ENCODE measurements at places on chromosomes 2 and 18.

DNA sequence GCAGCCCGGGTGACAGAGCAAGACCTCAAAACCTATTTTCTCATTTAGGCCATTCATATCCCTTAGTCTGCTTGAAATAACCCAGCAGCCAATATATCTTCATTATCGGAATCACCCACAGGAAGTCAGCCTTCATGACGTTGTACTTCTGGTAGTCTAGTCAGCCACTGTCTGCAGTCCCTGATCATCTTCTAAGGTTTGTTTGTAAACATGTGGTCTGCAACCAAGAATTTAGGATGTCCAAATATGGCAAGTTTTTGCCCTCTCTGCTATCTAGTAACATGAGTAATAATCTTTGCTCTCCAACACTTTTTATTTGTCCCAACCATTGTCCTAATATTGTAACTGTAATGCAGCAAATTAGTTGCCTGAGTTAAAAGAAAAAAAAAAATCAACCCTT, 92.5 kb downstream of the PRPF40A start:
- DNase-seq, result no peak

DNA sequence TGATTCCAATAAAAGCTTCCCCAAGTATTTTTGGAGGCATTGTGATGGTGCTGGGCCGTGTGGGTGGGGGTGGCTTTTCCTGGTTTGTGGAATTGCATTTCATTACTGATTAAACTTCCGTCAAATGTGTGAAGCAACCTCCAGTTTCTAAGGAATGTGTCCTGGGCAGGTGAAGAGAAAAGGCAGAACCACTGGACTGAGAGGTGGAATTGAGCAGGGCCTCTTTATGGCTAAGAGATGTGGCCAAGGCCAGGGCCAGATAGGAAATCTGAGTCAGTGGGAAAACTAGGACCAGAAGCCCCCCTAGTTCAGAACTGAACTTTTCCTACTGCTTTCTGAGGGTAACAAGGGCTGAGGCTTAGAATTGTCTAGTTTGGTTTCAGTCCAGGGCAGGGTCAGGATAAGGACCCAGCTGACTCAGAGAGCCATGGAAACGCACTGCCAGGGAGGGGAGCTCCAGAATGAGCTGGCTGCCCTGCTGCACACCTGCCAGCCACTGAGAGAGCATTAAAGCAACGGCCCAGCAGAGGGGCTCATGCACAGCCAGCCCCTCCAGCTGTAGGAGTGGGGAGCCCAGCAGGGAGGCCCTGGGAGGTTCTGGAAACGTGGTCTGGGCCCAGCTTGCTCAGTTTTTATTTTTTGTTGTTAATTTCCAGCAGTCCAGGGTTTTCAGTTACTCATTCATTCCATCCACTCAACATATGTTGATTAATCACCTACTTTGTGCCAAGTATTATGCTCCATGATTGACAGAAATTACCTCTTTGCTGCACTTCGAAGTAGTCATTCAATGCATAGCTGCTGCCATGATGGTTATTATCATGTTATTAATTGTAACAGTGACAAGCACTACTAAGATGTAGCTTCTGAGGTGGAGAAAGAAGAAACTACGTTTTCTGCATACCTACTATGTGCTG, 156.1 kb downstream of the MSH2 start:
- DNase-seq, result no peak

DNA sequence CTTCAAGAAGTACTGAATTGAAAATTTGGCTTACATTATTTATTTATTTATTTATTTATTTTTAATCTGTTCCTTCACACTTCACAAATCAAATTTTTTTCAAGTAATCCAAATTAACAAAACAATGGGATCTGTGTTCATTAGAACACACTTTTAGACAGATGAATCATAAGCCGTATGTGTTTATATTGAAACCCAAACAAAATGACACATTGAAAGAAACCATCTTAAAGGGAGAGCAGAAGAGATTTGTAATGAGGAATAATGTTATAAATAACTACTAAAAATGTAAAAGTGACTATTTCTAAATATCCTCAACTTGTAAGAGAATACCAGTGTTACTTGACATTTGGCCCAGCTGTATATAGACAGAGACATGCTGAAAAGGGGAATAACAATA, 991.0 kb upstream of the CHAC2 start:
- no peak for DNase-seq

GRCh38 chr2:95261602-95262001, 12.6 kb upstream of the PROM2 start:
- no peak for DNase-seq

GRCh38 chr2:214902286-214902685, 92.8 kb upstream of the BARD1 start:
- no peak for DNase-seq

DNA sequence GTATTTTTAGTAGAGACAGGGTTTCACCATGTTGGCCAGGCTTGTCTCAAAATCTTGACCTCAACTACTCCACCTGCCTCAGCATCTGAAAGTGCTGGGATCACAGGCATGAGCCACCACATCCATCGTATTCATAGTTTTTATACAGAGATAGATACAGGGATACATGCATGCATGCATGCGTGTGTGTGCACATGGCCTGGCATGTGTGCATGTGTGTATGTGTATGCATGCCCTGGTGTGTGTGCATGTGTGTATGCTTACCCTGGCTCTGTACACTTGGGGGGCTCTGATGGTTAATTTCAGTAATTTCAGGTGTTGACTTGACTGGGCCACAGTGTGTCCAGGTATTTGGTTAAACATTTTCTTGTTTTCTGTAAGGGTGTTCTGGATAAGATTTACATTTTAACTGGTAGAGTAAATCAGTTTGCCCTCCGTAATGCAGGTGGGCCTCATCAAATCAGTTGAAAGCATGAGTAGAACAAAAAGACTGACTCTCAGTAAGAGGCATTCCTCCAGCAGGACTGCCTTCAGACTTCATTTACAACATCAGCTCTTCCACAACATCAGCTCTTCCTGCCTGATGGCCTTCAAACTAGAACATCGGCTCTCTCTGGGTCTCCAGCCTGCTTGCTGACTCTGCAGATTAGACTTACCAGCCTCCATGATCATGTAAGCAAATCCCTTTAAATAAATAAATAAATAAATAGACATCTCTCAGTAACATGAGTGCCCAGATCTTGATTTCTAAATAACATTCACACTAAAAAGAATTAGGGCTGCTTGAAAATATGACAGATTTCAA, 30.8 kb downstream of the SESTD1 start:
- DNase-seq, result no peak

GRCh38 chr2:69095305-69095704, 82.3 kb downstream of the ANTXR1 start:
- peak; percentile 51 for DNase-seq

DNA sequence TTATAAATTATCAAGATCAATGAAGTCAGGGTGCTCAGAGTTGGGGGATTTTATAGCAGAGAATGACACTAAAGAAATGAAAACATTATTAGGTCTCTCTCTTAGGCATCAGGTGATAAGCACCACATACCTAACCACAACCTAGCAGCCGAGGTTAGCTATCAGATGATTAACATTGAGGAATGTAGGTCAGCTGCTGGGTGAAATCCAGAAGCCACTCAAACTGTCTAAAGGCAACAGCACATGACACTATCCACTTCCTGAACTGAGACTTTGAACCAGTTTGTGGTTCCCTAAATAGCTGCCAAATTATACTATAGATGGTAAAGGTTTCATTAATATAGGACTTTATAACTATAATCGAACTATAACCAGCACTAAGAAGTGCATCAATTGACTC, 4.7 kb downstream of the EPG5 start:
- DNase-seq, result no peak

DNA sequence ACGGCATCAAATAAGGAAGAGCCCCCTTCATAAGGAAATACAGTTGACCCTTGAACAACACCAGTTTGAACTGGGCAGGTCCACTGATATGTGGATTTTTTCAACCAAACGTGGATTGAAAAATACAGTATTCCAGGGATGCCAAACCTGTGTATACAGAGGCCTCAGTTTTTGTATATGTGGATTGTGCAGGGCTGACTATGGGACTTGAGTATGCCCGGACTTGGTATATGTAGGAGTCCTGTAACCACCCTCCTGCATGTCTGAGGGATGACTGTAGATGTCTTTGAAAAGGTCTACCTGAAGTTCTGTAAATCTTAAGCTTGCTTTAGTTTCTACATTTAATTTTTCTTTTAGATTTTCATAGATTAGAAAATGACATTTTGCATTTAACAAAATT, 50.0 kb downstream of the EML4 start:
- DNase-seq, result no peak

DNA sequence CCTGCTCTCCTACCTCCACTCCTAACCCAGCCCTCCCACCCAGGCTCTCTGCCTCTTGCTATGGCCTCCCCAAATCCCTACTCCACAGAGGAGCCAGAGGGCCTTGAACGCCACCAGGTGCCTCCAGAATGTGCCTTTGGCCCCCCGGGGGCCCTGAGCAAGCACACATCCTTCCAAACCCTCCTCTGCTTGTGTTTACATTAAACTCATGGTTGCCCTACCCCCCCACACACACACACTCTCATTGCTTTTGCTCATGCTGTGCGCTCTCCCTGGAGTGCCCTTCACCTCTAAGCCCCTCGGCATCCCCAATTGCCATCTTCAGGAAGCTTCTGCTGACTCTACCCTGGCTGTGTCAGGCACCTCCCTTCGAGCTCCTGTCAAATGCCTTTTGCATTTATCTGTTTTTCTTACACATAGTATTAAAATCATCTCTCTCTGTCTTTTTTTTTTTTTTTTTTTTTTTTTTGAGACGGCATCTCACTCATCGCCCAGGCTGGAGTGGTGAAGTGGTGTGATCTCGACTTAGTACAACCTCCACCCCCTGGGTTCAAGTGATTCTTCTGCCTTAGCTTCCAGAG, 16.3 kb upstream of the TET3 start:
- no peak for DNase-seq

- DNase-seq, result no peak
These were observed 25.2 kb downstream of the TMEM18 start for GRCh38 chr2:651951-652373.

GRCh38 chr2:38509314-38509946, 93.3 kb downstream of the HNRNPLL start:
- no peak for DNase-seq

DNA sequence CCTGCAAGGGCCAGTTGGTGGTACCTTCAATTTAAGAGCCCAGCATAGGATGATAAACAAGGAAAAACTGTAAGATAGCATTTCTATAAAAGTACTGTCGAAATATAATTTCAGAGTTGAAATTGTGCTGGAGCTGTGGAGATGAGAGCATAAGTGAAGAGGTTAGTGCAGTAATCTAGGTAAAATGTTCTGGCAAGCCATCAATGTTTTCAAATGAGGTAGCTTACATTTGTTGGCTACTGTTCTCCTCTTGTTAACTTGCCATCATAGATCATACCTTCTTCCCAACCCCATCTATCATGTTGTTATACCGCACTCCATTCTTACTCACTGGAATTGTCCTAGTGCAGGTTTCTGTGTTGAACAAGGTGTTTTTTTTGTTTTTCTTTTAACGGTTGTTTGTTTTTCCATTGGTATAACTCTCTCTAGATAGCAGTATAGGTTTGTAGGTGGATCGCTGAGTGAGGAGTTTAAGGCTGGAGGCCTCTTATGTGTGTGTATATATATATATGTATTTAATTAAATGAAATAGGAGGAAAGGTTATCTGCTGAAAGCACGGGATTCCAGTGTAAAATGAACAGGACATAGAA, 40.5 kb downstream of the EHBP1 start:
- DNase-seq, result no peak

DNA sequence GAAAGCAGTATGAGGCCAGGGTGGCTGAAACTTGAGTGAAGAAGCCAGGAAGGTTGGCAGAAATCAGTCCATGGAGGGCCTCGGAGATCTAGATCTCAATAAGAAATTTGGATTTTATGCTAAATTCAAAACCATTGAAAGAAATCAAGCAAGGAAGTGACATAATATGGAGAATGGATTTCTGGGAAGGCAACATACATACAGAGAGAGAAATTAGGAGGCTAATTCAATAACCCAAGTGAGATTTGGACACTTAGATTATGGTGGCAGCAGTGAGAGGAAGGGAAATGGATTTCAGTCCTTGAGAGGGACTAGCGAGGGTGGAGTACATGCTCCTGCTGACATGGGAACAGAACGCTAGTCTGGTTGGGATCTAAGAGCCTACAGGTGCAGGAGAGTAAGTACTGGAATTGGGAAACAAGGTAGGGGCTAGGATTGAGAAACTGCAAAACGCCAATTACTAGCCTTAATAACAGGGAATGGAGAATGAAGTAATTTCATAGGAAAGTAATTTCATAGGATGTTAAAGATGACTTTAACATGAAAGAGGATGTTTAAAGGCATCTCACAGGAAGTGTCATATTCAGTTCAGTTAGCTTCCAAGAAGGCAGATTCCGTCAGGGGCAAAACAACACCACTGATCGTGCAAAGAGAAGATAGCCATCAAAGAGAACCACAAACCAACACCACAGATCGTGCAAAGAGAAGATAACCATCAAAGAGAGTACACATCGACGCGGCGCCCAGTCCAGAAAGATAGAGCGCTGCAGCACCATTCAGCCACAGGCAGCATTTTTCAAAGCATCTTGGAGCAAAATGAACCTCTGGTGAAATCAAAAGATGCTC, 27.2 kb downstream of the CDKL4 start:
- no peak for DNase-seq

Measured in left hindlimb (tissue), 1 donor.